CD14-positive monocyte (primary cell): ENCODE measurements at places on chromosomes 12 and 14.

DNA sequence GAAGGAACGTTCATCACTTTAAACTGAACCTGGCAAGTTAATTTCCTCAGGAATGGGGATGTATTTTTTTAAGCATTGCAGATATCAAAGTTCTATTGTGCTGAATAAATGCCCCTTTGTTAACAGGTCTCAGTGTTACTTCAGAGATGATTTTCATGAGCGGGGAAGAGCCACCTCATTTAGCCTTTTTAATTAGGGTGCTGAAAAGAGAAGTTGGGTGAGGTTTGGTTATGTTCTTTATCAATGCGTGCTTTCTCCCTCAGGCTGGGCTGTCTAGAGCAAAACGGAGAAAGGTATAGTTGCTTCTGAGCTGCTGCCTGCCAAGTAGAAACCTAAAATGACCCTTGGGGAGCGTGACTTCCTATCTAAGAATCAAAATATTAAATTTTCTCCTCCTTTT is 8.0 kb upstream of the HIP1R start:
- DNase-seq = no peak

GRCh38 chr14:68663385-68664076 is 129.3 kb downstream of the ZFP36L1 start:
- no peak for DNase-seq

DNA sequence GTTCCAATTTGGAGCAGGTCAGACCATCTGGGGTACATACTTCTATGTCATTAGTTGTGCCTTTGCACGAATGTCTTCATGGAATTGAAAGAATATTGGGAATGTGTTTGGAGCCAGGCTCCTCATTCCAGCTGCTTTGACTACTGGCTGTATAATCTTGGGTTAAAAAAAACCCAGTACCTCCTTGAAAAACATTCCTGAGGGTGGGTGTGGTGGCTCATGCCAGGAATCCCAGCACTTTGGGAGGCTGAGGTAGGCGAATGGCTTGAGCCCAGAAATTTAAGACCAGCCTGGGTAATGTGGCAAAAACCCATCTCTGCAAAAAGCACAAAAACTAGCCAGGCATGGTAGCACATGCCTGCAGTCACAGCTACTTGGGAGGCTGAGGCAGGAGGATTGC is 125.6 kb downstream of the TTC8 start:
- DNase-seq = no peak

GRCh38 chr12:89861086-89861485 is 152.4 kb upstream of the ATP2B1 start:
- DNase-seq = no peak

GRCh38 chr12:26130728-26131127 is 5.9 kb upstream of the BHLHE41 start:
- peak; percentile 65 for DNase-seq

GRCh38 chr14:69193721-69194120 is 2.4 kb downstream of the EXD2 start:
- no peak for DNase-seq

DNA sequence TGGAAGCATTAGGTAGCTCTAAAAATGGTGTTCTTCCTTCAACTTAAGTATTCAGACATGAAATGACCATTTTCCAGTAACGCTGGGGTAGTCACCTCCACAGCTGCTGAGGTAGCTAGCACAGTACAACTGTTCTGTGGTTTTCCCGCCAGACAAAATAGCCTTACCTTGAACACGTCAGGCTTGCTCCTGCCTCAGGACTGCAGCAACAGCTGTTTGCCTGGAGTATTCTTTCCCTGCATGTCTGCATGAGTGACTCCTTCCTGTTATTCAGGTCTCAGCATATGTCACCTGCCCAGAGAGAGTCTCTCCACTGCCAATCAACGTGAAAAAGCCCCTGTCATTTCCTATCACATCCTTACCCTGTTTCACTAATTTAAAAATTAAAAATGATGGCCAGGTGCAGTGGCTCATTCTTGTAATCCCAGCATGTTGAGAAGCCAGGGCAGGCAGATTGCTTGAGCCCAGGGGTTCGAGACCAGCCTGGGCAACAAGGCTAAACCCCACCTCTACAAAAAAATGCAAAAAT is 37.9 kb downstream of the WDR89 start:
- no peak for DNase-seq

GRCh38 chr12:94534774-94535509 is 75.3 kb upstream of the CEP83 start:
- DNase-seq = no peak

- no peak for DNase-seq
These were observed 176.7 kb downstream of the NUAK1 start for GRCh38 chr12:105961821-105962671.

DNA sequence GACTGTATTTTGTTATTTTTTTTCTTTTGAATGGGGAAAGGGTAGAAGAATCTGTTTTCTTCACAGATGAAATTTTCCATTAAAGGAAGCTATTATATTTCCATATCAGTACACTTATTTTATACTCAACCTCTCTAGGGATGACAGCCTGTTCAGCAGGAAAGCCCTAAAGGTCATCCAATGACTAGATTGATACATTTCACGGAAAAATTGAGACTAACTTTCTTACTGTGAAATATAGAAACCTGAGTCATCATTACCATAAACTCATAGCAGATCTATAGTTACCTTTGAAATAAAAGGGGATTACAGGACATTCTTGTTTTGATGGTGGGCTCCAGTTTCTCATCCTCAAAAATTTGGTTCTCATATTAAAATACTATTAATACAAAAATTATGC is 36.1 kb upstream of the PTCSC3 start:
- DNase-seq = no peak

DNA sequence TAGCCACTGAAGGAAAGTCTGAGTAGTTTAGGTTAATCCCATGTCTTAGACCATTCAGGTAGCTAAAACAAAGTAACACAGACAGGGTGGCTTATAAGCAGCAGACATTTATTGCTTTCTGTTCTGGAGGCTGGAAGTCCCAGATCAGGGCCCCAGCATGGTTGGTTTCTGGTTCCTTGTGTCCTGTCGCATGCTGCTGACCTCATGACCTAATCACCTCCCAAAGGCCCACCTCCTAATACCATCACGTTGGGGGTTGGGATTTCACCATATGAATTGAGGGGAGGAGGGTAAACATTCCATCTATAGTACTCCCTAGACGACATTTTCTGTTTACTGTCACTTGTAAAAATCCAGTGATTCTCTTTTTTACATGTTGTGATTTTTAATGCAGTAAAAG is 148.6 kb downstream of the FBXL14 start:
- DNase-seq = no peak

- no peak for DNase-seq
These were observed 3.4 kb downstream of the RPH3A start for GRCh38 chr12:112794721-112795486.

DNA sequence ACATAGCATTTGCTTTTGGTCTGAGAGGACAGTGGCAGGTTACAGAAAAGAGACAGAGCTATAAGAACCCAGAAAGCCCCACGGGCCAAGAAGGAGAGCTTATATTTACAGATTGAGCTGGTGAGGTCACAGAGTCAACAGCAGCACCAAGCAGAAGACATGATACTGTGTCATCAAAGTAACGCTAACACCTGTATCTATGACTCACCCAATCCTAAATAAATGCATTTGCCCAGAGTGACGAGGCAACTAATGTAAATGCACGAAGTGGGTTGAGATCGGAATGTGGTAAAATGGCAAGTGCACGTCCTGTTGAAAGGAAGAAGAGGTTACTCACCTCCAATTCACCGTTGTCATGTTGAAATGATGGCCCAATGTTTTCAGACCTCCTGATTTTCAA is 6.7 kb upstream of the CD163L1 start:
- DNase-seq = no peak

DNA sequence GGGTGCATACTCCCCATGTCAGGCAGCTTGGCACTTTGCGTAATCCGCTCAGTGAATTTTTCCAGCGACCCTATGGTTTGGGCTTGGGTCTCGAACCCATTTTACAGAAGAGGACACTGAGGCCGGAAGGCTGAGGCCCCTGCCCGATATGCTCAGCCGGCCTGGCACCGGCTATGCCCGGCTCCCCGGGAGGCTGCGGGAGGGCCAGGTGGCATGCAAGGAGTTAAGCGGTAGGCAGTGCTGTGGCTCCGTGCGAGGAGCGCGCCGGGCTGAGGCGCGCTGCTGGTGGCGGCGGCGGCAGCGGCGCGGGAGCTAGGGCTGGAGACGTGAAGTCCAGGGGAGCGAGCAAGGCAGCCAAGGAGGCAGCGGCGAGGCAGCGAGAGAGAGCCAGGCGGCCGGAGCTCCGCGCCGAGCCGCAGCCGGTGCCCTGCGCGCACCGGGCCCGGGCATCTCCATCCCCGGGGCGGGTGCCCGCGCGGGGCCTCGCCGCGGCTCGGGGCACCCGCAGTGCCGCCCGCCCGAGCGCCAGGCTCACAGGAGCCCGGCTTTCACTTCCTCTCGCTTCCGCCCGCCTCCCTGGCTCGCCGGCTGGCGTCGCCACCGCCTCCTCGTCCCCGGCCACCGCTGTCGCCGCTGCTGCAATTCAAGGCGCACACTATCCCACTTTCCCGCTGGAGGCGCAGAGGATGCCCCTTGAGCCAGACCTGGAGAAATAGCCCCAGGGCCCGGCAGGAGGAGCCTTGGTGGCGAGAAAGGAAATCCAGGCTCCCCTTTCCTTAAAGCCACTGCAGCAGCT is at the start of gene WSCD2:
WSCD2 (plus strand) TSS at position 272 of the 796 bp plus-strand sequence. CDS start 66,545 bp downstream, outside the sequence.
- DNase-seq = peak; percentile 3

GRCh38 chr14:72906316-72906715 is 12.4 kb upstream of the DPF3 start:
- no peak for DNase-seq

DNA sequence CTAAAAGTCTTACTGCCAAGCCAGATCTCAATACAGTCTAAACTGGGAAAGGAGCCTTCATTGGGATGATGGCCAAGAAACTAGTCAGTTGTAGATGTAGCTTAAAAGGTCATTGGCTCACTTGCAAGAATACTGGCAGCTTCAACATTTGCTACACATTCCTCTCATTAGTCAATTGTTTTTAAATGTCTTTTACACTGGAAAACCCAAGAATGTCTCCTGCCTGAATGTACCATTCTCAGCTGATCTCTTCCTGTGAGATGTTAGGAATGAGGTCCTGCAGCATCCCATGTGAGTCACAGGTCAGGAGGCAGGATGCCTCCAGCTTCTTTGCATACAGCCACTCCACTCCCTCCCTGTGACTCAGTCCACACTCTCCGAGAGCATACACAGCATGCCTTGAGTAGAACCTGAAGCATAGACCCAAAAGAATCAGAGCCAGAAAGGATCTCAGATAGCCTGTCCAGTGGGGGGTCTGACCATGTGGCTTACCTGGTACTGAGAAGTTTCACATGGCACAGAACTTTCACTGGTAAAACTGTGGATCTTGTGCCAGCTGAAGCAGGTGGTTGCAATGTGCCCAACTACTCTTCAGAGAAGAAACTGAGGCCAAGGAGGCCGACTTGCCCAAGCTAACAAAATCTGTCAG is 56.0 kb upstream of the HECTD1 start:
- DNase-seq = no peak

DNA sequence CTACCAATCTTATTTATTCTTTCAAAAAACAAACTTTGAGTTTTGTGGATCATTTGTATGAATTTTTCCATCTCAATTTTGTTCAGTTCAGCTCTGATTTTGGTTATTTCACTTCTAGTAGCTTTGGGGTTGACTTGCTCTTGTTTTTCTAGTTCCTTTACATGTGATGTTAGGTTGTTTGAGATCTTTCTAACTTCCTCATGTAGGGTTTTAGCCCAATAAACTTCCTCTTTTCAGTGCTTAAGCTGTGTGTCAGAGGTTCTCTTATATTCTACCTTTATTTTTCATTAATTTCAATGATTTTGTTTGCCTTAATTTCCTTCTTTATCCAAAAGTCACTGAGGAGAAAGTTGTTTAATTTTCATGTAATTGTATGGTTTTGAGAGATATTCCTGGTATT is 860.4 kb upstream of the FBXO33 start:
- no peak for DNase-seq

GRCh38 chr12:44816446-44817017 is 59.6 kb downstream of the NELL2 start:
- DNase-seq = no peak

- DNase-seq = peak; percentile 18
These were observed 16.5 kb downstream of the SELPLG start for GRCh38 chr12:108616941-108617858.

DNA sequence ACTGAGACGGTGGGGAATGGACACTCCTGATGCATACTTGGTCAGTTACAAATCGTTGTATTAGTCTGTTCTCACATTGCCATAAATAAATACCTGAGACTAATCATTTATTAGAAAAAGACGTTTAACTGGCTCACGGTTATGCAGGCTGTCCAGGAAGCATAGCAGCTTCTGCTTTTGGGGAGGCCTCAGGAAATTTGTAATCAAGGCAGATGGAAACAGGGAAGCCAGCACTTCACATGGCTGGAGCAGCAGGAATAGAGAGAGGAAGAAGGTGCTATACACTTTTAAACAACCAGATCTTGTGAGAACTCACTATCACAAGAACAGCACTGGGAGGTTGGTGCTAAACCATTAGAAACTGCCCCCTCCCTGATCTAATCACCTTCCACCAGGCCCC is 418.2 kb downstream of the FLRT2 start:
- peak; percentile 74 for DNase-seq

GRCh38 chr12:103802586-103802886 is 38.5 kb downstream of the NT5DC3 start:
- no peak for DNase-seq
